GM23248 (cell line): ENCODE measurements at places on chromosomes 1 and 21.

DNA sequence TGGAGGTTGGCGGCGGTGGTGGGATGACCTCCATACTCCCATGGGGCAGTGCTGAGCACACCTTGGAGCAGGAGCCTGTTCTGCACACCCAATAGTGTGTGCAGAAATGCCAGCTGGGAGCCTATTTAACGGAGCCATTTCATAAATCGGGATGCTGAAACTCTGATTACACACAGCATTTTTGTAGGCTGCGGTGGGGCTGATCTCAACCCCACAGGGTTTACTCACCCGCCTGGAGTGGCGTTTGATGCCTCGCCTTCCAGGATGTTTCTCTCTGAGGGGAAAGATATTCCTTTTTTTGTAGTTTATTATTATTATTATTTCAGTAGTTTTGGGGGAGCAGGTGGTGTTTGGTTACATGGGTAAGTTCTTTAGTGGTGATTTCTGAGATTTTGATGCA, 82.6 kb upstream of the WDR26 start:
- DNase-seq: no peak

GRCh38 chr1:112711670-112712069, 3.5 kb downstream of the PPM1J start:
- DNase-seq: no peak

DNA sequence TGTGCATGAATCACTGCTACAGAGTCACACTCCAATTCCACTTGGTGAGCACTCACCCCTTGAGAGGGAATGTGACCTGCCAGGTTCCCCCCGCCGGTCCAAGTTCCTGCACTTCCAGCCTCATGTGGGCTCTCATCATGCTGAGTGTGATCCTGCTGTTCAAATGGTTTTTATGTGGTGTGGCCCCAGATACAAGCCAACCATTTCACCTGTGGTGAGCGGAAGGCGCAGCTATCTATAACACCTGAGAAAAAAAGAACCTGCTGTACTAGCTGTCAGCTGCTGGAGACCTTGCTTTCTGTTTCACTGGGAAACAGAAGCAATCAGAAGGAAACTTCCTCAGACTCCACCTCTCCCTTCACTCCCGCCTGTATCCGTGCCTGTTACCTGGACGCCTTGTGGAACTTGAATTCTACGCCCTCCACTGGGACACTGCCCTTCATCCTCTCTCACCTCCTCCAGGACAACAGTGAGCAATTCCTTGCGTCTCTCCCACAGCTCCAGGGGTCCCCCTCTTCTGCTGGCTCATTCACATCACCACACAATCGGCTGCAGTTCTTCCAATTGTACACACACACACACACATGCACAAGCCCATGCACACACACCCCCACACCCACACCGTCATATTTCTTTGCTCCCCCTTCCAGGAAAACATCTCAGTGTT, 64.4 kb upstream of the RPL11 start:
- no peak for DNase-seq

DNA sequence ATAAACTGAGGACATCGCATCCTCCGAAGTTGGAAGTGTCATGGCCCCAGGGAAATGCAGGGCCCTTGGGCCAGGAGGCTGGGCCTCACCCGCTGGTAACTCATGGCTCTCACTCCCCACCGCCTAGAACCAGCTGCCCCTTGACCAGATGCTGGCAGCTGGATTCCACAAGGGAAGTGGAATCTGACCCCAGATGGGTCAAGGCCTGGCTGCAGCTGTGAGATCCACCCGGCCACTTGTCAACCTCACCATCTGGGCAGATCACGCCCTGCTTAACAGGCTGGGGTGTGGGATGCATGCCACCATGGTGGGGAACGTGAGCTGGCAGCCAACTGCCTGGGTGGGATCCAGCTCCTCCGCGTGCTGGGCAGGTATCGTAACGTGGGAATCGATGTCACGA, 25.5 kb downstream of the KCNAB2 start:
- no peak for DNase-seq

DNA sequence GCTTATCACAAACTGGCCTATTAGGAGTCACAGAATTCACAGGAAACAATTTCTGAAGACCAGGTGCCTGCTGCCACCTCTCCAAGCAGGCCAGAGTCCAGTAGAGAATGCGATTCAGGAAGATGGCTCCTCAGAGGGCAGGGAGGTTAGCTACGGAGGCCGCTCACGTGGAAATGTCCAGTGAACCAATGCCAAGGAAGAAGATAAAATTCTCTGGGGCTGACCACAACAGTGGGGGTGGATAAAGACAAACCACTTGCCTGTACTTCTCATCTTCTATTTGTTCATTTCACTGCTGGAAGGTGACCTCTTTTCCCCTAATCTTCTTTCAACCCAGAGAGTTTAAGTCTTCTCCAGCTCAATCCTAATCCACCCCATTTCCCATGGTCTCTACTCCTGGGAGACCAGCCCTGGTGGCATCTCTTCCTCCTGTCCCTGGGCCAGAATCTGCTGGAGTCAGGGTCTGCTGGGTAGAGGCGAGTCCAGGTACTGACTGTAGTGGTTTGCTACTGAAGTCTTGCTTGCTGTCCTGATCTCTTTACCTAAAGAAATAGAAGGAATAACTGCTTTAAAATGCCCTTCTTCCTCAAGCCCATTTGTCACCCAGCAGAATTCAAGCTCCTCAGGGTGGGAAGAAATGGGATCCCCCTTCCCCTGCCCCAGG, 3.2 kb downstream of the PSRC1 start:
- DNase-seq: no peak

DNA sequence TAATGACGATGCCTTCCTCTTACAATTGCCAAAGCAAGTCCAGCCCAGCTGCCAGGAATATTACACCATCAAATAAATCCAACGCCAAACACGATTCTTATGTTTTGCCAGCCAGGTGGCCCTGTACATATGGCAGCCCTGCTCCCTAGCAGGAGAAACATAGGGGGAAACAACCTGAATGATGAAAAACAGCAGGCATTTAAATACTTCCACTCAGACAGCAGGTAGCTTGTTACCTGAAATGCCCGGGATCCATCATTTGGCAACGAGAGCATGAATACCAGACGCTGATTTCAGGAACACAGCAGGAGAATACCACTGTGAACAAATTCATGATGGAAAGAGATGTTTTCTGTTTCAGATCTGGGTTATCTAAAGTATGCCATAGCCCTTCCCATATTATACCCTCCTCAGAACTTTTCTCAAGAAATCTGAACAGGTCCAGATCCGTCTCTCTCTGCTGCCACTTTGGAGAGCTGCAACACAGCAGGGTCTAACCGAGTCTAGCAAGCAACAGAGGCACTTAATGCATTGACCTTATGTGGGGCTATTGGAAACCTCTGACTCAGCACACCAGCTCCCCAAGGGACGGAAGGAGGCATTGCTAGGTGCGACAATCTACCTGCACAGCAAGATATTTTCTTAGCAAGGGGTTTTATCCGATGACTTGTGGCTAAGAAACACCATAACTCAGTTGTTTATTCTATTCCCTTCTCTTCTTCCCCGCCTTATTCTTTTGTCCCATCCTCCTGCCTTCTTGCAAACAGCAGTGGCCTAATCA, 166.3 kb downstream of the BARHL2 start:
- no peak for DNase-seq

GRCh38 chr1:201593200-201593921, 54.4 kb downstream of the NAV1 start:
- DNase-seq: peak; percentile 98
